Right lobe of liver (tissue), 6 donors: ENCODE measurements at places on chromosomes 5 and 9. TPM values are rescaled to one million over a fixed set of nuclear protein-coding genes. Genes with fewer than 3 reads are reported as not detected.

DNA sequence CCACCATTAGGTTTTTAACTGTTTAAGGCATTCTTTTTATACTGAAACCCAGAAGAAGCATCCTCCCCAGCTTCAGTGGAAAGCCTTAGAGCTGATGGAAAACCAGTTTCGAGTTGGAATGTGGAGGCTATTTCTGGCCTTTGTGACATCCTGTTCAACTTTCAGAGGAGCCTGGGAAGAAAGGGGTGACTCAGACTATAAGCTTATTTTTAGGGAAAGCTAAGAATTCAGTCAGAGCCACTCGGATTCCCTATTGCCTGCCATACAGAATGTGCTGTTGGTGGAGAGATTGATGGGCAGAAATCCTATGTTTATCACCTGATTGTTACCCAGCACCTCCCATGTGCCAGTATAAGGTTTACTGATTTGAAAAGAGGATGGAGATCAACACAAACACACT is 19.8 kb downstream of the PALM2AKAP2 start:
- no peaks in the 10 kb centered on the region for H3K27me3 ChIP-seq
- H3K27ac ChIP-seq: peak overlapping the region; percentile 4
- DNase-seq: no peak
- no peaks in the 10 kb centered on the region for H3K4me1 ChIP-seq

DNA sequence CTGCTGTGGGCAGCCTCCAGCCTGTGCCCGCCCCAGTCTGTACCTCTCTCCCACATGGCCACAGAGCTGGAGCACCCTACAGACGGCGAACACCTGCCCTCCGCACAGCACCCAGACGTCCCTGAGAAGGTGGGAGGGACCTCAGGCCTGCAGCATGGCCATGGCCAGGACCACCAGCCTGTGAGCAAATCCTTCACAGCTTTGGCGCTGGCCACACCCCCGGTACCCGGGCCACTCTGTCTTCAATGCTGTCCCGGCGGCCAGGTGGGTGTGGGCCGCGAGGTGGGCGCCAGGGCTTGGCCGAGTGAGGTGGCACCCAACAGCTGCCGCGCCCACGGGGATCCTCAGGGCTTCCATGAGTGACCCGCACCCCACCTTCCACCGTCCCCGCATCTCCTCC is 18.7 kb downstream of the NOTCH1 start:
- H3K27ac ChIP-seq: no peak overlapping the region
- H3K27me3 ChIP-seq: no peaks in the 10 kb centered on the region
- H3K4me1 ChIP-seq: no peaks in the 10 kb centered on the region
- H3K4me3 ChIP-seq: no peak overlapping the region
- DNase-seq: no peak

The LPAR1 gene
- 1.6 TPM for total RNA-seq

- no peak for DNase-seq
- no peak overlapping the region for H3K4me3 ChIP-seq
- H3K27me3 ChIP-seq: no peaks in the 10 kb centered on the region
Measured at GRCh38 chr5:139049780-139050179, 148.4 kb downstream of the SIL1 start.

The C9 gene
- 1,513 TPM for total RNA-seq

DNA sequence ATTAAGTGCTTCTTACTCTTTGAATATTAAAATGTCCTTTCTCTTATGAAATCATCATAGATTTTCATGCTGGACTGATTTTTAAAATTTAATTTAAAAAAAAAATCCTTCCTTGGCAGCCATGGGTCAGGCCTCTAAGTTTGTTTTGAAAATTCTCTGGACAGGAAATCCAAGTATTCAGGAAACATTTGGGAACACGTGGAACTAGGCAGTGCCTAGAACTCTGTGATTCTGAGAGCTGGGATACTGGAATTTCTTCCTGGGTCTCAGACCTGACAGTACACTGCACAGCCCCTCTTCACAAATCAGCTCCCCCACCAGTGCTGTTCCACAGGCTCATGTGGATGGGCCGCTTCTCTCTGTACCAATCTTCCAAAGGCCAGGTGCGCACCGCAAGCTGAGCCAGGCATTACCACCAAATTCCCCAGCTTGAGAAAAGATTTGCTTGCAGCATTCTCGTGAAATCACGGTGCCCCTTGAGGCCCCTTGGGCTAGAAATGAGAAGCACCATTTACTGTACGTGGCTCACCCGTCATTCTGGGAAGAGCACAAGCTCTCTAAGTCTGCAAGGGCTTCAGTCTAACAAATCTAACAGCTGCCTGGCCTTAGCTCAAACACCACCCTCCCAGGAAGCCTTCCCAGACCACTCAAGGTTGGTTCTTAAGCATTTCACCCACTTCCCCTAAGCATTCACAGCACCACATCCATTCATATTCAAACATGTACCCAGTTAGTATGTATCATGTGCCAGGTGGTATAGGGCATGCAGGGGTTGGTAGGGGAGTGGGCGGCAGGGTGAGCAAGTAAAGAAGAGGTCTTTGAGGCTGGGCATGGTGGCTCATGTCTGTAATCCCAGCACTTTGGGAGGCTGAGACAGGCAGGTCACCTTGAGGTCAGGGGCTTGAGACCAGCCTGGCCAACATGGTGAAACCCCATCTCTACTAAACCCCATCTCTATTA is 26.5 kb downstream of the B4GALT1 start:
- no peak for DNase-seq
- H3K4me1 ChIP-seq: peaks cover 20% of the 10 kb centered on the region
- no peaks in the 10 kb centered on the region for H3K27me3 ChIP-seq
- H3K27ac ChIP-seq: peak overlapping the region; percentile 55
- H3K4me3 ChIP-seq: no peak overlapping the region

DNA sequence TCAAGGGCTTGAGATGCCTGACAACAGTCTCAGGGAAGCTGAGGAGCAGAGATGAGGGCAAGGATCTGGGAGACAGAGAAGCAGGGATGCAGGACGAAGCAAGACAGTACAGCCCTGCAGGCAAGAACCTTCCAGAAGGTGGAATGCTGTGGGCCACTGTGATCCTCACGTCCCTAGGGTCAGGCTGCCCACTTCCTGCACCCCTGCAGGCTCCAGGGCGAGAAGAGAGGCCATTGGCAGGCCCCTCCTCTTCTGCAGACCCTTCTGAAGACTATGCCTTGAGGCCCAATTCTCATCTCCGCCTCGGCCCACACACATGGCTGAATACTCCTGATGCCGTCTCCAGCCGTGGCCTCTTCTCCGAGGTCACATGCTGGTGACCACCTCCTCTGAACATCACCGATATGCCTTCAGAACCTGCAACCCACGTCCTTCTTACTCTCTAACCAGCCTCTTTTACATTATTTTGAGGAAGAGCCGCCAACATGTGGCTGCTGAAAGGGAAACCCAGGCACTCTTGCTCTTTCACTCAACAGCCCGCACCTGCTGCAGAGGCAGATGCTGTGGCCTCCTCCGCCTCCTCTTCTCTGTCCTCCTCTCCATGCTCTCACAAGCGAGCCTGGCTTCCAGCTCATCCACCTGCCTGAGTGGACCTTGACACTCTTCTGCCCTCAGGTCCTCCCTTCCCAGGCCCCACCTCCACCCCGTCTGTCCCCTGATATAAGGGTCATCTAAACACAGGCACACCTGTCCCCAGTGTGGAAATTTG is 181.5 kb downstream of the IRX2 start:
- H3K36me3 ChIP-seq: no peaks in the 10 kb centered on the region
- no peak overlapping the region for H3K4me3 ChIP-seq
- no peaks in the 10 kb centered on the region for H3K4me1 ChIP-seq
